ENCODE measurements at places on chromosomes 6 and 20.

GRCh38 chr6:165599596-165600487, 63.2 kb downstream of the PDE10A start:
- DNase-seq = no peak

DNA sequence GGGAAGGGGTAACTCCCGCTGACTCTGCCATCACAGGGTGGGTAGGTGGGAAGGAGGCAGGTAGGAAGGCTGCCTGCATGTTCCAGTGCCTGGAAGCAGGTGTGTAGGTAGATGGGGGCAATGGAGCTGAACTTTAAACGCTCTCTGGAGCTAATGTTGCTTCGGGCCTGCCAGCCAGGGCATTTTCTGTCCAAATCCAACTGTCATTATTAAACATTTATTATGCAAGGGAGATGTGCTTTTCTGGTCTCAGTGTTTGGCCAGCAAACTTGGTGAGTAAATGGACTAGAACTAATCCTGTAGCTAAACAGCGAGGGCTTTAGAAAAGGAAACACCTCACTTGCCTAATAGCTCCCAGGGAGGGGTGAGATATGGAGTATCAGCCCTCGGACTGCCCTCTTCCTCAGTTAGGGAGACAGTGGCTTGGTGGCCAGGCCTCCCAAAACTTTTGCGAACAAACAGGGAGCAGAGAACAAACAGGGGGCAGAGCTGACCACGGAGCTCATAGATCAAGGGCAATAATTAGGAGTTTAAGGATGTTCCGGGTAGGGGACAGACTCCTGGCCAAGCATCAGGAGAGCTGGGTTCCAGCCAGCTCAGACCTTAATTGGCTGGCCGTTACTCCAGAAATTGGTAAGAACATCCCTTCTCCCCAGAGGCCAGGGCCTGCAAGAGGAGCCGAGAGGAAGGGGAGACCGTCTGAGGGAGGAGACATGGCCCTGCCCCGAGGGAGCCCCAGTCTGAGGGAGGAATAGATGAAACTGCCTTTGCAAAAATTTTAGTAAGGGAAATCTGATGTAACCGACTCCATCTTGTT, 131.1 kb downstream of the VEGFA start:
- DNase-seq = no peak

GRCh38 chr6:71336901-71337300, 48.3 kb downstream of the OGFRL1 start:
- DNase-seq = no peak

DNA sequence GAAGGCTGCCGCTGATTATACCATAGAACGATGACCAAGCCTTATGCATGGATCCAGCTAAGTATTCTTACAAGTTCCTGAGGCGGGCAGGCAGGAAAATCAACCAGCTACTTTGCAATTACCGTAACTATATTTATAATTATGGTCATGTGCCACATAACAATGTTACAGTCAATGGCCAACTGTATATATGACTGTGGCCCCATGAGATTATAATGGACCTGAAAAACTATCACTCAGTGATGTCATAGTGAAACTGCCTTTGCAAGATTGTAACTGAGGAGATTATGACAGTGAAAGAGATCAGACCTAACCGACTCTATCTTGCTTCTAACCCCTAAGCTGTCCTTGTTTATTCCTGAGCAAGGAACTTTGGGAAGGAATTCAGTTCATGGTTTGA, 33.1 kb upstream of the FAM135A start:
- DNase-seq = no peak

DNA sequence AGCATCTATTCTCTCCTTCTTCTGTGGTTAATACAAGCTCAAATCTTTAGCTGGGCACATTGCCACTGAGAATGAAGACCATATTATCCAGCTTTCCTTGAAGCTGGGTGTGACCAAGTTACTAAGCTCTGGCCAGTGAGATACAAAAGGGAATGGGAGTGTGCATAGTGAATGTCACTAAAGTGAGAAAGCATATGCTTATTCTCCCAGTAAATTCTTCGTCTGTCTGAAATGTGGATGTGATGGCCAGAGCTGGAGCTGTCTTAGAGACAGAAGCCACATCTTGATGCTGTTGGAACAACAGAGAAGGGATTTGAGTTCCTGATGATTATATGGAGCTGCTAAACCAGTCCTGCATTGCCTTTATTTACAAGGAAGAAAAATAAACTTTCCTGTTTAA, 60.1 kb downstream of the SESN1 start:
- DNase-seq = no peak

DNA sequence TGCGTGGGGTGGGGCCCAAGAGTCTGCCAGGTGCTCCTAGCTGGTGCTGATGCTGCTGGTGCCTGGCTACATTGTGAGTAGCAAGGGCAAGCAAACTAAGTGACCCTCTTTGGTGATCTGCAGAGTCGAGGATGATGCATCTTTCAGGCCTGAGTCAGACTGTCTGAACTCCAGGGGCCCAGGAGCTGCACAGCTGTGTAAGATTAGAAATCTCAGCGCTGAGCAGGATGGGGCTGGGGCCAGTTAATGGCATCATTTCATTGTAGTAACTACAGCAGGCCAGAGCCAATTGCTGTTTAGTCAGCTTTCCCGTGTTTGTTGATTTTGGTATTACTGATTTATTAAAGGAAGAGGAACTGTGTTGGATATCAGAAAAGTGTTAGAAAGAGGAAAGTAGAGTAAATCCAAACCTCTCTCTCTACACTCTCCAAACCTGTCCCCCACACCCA, 365.2 kb downstream of the PAX1 start:
- DNase-seq = no peak

DNA sequence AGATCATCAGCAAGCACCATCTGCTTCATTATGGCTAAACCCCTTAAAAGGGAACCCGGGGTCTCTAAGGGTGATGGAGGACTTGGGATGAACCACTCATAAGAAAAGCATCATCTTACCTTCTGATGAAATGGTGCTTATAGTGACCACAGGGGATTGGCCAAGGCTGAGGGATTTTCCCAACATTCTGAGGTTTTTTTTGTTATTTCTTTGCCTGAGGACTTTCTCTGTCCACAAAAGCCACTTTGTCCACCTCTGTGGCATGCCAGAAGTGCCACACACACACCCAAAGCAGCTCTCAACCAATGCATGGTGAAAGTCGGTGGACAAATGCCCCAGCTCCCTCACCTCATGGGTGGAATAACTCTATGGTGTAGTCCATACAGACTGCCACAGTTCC, 79.3 kb upstream of the TOP1 start:
- no peak for DNase-seq

- no peak for DNase-seq
Observed at GRCh38 chr6:128882991-128883611, at the start of gene LAMA2. Gene LAMA2 (plus strand): TSS chr6:128883138. CDS start chr6:128883246, 108 bp downstream.

- no peak for DNase-seq
Observed at GRCh38 chr20:40319056-40319455, 370.0 kb downstream of the MAFB start.

DNA sequence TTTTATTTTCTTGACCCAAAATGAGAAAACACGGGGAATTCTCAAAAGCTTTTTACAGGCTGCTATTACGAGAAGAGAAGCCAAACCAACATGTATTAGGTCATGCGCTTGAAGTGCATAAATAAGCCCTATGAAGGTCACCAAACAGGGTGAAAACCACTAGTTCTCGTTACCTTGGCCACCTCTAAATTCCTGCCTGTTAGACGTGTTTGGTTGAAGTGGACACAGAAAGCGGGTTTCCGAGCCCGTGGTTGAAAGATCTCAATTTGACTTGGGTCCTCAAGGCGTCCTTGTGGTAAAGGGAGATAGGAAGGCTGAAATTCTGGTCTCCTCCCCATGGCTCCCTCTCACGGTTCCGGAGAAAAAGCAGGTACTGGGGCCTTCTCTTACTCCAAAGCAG, 6.2 kb downstream of the EYA2 start:
- no peak for DNase-seq

GRCh38 chr6:19444041-19444440, 393.1 kb upstream of the ID4 start:
- no peak for DNase-seq

GRCh38 chr20:58716476-58717277, 24.1 kb downstream of the NPEPL1 start:
- DNase-seq = no peak

GRCh38 chr6:36577301-36577700, 16.9 kb upstream of the SRSF3 start:
- no peak for DNase-seq

- DNase-seq = no peak
Observed at GRCh38 chr20:48169650-48170225, 384.5 kb upstream of the SULF2 start.

DNA sequence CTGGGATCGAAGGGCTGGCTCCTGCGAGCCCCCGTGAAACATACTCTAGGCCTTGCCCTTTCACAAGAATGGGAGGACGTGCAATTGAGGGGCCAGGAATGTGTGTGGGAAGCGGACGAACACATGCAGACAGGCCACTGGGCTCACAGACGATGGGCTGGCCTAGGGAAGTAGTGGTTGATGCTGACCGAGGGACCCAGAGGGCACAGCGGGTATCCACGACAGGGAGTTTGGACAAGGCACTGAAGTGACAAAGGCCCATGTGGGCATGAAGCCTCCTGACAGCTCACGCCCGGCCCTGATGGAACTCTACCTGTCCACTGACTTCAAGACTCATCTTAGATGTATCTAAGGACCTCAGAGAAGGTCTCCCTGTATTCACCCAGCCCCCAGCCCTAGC, 52.2 kb downstream of the MYH7B start:
- DNase-seq = no peak

- DNase-seq = no peak
Observed at GRCh38 chr20:48735112-48735511, 92.7 kb downstream of the PREX1 start.
